ENCODE measurements at places on chromosomes 7 and 10.

DNA sequence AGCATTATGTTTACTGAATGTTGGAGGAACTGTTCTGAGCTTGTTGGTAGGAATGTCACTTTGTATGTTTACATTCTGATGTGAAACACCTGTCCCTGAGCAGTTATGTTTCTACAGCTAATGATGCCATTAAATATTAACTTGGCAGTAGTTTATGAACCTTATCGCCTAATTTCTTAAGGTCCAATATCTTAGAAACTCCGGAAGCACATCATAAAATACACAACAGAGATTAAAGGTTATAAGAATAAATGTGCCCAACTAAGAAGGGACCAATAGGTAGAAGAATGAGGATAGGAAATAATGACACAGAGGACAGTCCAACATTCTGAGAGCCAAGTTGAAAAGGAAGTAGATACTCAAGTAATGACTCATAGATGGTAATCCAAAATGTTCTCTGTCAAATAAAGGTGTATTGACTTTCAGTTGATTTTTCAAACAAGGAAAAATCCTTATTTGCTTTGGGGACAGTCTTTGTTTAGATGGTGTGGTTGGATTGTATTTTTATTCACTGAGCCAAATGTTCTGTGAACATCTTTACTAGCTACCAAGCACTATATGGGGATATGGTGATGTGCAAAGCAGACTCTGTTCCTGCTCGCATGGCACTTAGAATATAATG, 31.9 kb downstream of the LCOR start:
- no peak for DNase-seq

DNA sequence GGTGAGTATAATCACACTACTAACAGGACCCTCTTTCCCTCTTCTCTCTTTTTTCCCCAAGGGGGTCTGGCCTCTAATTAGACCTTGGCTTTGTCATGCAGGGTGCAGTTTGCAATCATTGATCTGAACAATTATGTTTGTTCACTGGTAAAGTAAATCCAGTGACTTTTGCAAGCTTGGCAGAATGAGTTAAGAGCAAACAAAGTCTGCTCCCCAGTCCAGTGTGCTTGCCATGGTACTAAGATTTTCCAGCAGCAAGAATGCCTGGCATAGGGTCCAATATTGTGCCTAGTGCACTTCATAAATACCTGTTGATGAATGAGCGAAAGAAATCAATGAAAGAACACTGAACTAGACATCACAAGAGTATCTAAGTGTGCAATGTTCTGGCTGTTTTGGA, 43.9 kb downstream of the PLXDC2 start:
- no peak for DNase-seq

DNA sequence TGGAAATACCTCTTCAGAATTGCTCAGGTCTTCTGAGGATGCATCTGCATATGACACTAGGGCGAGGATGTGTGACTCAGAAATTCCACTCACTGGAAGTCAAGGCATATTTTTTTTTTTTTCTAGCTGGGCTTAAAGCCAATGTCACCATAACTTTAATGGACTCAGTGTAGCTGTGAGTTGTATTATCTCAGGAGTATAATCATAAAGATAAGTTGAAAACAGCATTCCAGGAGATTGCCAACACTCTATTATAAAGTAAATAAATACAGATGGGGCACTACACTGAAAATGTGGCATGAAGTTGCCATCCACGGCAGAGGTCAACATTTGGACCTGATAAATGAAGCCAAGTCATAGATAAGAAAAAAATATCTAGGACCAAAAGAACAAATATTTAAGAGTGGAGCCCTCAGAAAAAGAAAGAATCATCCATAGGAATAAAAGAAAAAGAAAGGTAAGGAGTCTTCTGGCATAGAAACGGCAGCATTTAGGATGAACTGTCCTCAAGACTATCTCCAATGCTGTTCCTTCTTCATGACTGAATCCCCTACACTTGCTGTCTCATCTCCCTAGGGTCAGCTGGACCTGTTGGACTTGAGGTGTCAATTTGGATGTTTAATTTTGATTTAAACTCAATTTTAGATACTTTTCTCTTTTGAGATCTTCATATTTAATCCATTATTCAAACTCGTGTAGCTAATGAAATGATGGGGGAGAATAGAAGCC, 72.9 kb upstream of the CAV2 start:
- no peak for DNase-seq

- DNase-seq = no peak
Observed at GRCh38 chr7:12013983-12014382, 182.0 kb upstream of the THSD7A start.

DNA sequence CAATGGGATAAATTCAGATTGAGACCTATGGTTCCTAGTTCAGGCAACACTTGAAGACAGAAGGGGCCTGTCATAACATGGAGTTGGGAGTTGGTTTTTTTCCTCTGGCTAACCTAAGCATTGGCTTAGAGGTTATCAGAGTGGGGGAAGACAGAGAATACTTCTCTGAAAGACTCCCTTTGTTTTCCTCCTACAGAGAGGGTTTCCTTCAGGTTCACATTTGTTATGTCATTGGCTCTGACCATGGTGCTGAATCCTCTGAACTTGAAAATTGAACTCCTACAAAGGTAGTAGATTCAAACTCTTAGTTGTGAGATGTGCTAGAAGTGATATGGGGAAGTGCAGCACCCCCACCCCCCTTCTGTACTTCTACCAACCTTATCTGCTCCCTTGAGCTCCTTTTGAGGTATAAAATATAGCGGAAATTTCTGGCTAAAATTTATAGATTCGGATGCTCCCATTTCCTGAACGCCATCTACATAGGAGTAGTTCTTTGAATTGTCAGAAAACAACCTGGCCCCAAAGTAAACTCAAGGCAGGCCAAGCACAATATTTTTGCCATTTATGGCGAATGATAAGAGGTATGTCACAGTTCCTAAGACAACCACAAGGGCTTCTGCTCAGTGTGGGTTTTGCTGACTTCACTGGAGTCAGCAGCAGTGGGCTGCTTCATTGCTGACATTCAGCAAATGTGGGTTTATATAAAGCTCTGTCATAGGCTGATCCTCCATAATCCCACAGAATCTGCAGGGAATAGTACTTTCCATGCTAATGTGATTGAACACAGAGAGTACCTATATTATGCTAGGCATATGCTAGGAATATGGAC, 131.6 kb upstream of the KLF14 start:
- DNase-seq = no peak

DNA sequence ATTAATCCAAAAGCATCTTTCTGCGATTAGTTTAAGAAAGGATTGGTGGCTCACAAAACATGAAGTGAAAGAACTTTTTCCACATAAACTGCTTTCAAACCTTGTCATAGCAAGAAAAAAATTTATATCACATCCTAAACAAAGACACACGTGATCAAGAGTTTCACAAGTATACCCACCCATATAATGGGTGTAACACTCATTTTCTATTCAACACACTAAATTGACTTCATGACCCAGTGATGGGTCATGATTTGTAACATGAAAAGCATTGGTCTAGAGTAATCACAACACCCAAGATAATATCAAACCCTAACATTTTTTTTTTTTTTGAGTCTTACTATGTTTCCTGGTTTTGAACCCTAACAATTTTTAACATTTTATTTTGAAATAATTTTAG, 17.6 kb downstream of the PMPCB start:
- no peak for DNase-seq

DNA sequence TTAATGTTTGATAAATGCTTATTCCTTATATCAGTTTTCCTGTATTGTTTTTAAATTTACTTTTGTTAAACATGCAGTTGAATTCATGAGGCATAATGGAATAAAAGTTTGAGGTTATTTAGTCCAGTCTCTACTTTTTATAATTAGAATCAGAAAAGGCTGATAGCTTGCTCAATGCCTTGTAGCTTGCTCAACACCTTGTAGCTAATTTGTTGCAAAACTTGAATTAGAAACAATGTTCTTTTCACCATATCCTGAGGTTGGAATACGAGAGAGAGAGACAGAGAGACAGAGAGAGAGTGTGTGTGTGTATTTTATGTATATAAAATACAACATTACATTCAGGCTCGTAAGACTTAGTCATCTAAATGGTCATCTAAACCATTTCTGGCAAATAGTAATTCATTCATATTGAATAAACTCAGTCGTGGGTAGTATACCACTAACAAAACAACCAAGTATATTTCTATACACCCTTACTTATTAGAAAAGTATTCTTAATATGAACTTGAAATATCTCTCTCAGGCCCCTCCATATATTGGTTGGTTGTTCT, 243.5 kb downstream of the ADK start:
- DNase-seq = no peak

DNA sequence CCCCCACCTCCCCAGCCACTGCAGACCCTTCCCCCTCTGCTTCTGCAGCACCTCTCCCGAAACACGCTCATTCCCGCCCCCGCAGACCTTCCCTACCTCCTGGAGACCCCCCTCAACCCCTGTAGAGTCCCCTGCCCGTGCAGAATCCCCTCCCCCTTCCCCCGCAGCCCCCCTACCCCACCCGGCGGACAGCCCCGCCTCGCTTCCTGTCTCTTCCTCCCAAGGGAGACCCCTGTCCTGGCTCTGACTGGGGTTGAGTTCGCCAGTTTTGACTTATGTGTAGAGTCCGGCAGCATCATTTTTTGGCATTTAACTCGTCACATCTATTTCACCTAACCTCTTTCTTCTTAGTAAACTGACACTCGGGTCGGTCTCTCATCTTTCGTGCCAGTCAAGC, 54.0 kb downstream of the ALOX5 start:
- no peak for DNase-seq

DNA sequence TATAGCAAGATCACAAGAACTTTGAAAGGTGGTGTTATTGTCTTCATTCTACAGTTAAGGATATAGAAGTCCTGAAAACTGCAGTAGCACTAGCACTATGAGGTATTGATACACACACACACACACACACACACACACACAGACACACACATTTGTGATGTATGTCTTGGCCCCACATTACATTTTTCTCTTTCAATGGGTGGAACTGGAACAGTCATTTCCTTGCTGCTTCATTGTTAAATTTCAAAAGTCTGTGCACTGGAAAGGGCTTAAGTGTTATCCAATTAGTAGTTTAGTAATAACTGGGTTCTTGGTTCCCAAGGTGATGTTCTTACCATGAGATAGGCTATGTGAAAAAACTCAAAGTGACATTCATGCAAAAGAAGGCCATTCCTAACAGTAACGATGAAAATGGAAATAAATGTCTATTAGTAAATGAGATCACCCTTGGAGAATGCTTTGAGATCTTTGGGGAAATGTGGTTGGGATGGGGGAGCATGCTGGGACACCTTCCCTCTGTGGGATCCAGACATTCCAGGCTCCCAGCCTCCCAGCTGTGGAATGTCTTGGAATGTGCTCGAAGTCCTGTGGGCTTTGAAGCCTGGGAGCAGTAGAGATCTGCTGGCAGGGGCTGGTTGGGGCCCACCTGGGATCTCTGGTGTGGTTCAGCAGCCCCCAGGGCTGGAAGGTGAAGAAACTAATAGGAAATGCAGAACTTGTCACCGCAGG, 37.4 kb upstream of the CALD1 start:
- DNase-seq = peak; percentile 99

- peak; percentile 66 for DNase-seq
Observed at GRCh38 chr10:86647773-86648703, 6.3 kb upstream of the OPN4 start.

- DNase-seq = no peak
Observed at GRCh38 chr10:81905161-81905560, 30.2 kb downstream of the NRG3 start.

- DNase-seq = no peak
Observed at GRCh38 chr10:124500757-124501156, 39.1 kb downstream of the LHPP start.

DNA sequence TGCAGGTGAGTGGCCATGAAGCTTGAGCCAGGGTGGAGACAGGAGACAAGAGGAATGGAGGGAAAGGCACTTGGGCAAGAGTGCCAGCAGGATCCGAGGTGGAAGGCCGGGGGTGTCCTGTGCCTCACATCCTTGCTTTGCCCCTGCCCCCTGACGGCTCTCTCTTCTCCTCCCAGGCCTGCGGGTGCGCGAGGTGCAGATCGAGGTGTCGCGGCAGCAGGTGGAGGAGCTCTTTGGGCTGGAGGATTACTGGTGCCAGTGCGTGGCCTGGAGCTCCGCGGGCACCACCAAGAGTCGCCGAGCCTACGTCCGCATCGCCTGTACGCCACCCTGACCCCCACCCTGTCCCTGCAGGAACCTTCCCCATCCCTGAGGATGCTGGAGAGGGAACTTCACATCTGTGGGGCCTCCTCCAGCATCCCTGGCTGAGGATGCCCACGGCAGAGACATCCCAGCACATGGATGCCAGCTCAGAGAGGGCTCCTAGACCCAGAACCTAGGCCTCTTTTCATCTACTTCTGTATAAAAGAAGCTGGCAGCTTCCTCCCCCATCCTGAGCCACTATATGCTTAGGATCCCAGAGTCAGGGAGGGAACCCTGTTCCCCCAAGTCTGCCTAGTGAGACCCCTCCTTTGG, 34.4 kb upstream of the SLC29A3 start:
- no peak for DNase-seq

- no peak for DNase-seq
Observed at GRCh38 chr7:135251496-135252391, 18.1 kb downstream of the STRA8 start.

- no peak for DNase-seq
Observed at GRCh38 chr10:101671453-101671852, 23.5 kb downstream of the FBXW4 start.

DNA sequence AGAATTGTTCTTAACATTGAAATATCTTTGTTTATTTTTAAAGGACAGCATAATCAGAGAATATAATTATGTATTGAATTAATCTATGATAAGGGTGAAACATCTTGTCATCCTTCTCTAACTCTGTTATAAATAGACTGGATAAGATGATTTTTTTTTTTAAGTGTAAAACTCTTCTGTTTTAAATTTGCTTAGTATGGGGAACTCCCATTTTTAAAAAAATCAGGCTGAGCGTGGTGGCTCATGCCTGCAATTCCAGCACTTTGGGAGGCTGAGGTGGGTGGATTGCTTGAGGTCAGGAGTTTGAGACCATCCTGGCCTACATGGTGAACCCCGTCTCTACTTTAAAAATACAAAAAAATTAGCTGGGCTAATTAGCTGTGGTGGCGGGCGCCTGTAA, 9.4 kb upstream of the HERC4 start:
- DNase-seq = no peak

- DNase-seq = no peak
Observed at GRCh38 chr7:15821484-15822427, 135.3 kb upstream of the MEOX2 start.

DNA sequence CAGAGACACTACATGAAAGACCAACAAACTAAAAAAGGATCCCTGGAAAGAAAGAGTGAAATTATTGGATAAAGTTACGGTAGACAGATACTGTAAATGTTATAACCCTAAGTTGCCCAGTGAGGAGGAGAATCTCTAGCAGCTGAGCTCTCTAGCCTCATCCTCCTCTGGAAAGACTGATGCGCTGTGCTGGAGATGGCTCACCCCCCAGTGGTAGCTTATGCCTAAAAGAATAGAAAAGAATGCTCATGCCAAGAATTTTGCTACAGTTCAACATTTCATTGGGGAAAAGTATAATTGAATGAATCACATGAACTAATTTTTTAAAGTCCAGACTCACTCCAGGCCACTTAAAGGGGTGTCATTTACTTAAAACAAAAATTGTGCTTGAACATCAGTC, 50.8 kb upstream of the RNF32 start:
- DNase-seq = no peak

Measured in islet precursor cell (in vitro differentiated cells).